ENCODE measurements at places on chromosomes 13 and 19.

DNA sequence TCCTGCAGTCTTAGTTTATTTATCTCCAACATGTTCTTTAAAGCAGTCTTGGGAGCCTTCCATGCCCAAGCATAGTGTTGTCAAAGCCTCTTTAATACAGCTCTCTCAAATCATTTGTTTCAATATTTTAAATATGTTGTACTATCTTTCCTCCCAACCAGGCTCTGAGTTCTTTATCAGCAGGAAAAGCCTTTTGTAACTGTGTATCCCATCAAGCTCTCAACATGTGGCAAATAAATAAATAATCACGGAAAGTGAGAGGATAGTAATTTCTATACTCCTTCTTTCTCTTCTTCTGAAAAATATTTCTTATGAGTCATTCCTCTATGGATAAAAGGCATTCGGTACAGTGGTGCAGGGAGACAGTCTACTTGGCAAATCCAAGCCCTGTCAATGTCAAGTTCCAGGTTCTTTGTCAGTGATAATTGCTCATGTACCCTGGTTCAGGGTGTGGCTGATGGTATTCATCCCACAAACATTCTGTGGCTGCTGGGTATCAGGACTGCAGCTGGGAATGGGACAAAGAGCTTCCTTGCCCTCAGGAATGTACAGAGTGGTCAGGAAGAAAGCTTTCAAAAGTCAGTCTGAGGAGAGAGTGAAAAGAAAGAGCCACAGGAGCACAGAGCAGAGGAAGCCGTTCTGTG is 384.3 kb downstream of the EFNB2 start:
- no peak for DNase-seq

DNA sequence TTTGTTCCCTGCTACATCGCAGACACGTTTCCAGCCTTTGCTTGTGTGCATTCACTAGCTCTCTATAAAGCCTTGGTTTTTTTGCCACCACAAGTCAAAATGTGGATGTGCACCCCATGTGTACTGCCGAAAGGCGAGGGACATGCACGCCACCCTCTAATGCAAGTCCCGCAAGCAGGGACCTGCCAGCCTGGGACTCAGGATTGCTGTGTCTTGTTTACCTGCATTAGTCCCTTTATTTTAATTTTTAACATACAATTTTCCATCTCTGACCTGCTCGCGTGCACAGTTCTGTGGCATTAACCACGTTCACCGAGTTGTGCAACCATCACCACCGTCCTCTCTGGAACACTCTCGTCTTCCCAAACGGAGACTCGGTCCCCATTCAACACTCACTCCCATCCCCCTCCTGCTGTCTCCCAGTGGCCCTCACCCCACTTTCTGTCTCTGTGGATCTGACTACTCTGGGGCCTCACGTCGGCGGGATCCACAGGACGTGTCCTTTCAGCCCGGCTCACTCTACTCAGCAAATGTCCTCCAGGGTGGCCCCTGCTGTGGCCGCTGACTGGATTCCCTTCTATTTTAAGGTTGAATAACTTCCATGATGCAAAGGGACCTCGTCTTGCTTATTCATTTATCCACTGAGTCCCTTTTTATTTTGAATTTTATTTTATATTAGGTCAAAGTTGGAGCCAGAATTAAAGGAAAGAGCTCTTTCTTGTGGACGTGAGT is 58.4 kb downstream of the RASA3 start:
- DNase-seq, result no peak

- DNase-seq, result no peak
These were observed 9.3 kb upstream of the FRY start for GRCh38 chr13:32022311-32022710.

- DNase-seq, result no peak
These were observed 253.0 kb downstream of the TSHZ3 start for GRCh38 chr19:31096062-31096830.

DNA sequence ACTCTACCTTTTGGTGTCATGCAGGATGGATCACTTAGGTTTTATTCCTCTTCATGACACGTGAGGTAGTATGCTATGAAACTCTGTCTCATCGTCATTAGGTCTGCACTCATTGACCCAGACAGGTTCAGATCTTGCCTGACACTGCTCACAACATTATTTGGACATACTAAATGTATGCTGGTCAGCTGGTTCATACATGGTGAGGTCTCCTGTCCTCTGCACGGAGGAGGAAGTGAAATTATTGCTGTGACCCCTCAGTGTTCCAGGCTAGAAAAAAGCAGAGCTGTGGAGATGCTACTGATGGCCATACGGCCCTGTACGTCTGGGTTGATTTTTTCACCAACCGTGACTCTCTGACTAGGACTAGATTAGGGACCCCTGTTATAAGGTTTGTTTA is 35.8 kb downstream of the LATS2 start:
- no peak for DNase-seq

GRCh38 chr19:48970139-48970766 is 5.1 kb downstream of the FTL start:
- DNase-seq, result no peak

DNA sequence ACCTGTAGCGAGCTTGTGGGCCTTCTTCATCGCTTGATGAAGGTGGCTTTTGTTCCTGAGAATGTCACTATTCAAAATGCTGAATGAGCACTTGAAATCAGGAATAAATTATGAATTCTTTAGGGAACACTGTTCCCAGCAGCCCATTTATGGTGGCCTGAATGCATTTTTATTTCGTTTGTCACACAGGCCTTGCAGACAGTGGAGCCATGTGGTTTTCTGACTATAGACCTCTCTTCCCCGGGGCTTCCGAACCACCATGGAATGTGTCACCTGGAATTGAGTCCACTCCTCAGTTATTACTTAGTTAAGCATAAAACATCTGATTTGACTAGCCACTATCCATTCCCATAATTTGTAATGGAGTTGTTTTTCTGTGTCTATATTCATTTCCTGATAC is 396.9 kb downstream of the IRS2 start:
- no peak for DNase-seq

DNA sequence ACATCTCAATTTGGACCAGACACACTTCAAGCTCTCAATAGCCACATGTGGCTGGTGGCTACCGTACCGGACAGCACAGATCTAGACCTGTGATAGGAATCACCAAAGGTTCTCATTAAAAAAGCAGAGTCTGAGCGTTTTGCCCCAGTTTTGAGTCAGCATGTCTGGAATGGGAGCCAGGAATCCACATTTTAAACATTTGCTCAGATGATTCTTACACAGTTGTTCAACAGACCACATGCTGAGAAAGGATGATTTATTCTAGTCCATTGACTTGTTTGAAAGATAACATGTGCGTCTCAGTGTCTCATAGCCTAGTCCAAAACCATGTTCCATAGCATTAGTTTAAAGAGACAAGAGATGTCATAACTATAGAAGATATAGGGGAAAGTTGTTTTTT is 53.4 kb downstream of the FLT3 start:
- DNase-seq, result no peak

GRCh38 chr19:46739290-46739771 is 6.5 kb upstream of the FKRP start:
- DNase-seq, result no peak

DNA sequence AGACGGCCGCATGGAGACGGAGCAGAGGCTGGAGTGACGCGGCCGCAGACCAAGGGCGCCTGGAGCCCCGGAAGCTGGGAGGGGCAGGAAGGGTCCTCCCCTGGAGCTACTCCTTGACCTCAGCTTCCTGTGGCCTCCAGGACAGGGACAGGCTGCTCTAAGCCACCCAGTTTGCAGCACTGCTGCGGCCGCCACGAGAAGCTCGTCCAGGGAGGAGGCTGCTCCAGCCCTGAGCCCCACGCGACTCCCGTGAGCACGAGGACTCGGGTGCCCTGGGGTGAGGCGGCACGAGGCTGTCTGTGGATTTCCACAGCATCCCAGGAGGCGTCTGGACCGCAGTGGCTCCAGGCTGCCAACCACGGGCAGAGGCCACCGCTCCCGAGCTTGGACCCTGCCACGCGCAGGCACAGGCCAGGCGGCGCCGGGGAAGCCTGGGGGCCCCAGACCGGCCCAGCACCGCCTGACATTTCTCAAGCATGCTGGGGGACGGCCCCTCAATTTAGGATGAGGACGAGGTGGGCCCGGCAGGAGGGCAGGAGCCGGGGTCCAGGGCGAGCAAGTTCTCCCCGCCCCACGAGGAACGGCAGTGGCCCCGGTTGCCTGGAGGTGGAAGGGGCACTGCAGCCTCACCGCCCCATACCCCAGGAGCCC is 10.7 kb downstream of the SBNO2 start:
- DNase-seq, result no peak

DNA sequence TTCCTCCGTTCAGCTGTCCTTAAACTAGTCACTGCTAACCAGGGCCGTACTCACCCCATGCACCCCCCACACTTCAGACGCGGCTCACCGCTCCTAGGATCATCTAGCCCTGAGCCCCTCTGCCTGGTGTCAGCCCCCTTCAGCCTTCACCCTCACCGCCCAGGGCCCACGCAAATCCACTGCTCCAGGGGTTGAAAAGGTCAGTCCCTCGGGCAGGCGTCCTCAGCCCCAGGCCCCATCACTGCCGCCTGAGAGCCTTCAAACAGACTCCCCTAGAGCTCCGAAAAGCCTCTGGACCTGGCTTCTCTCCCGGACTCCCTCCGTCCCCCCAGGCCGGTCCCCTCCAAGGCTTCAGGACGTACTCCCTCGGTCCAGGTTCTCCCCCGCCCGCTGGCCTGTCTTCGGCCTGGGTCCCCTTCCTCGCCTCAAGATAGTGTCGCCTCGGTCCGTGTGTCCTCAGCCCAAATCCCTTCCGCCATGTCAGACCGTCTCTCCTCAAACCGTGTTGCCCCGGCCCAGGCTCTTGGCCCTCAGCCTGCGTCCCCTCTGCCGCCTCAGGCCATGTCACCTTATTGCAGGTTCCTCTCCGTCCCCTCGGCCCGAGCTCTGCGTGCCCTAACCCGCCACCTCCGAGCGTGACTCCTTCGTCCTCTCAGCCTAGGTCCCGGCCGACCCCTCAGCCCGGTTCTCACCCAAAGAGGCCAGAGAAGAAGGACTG is 553 bp downstream of the NAPA start:
- DNase-seq, result no peak

- DNase-seq, result peak; percentile 47
These were observed 928 bp upstream of the PNPLA6 start for GRCh38 chr19:7534531-7535046.

DNA sequence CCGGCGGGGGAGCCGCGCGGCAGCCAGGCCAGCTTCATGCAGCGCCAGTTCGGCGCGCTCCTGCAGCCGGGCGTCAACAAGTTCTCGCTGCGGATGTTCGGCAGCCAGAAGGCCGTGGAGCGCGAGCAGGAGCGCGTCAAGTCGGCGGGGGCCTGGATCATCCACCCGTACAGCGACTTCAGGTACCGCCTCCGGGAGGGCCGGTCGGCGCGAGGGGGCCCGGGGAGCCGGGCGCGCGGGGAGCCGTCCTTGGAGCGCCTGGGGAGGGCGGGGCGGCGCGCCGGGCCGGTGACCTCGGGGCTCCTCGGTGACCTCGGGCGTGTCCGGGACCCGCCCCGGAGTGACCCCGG is 690 bp downstream of the HCN2 start:
- DNase-seq, result no peak

- DNase-seq, result no peak
These were observed 12.7 kb upstream of the ZNF443 start for GRCh38 chr19:12453495-12453894.

DNA sequence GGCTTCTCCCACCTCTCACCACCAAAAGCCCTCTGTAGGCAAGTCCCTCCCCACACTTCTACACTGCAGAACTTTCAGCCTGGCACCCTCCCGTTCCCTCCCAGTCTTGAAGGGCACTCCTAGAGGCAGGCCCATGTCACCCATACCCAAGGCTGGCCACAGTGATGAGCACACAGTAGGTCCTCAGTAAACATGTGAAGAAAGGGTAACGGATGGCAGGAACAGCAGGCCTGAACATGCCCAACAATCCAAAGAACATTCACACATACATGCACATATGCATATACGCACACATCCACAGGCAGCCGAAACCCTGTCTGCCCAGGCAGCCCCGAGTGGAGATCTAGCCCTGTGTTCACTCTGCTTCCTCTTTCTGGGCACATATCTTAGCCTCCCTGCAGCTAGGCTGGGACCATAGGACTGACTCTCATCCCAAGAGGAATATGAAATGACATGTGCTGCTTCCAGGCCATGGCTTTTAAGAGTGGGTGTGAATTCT is 55.2 kb downstream of the CEBPG start:
- no peak for DNase-seq

All from activated T-cell treated with anti-CD3 and anti-CD28 coated beads for 48 hours (primary cell).